Stimulated activated CD4-positive, alpha-beta T cell treated with anti-CD3 and anti-CD28 coated beads, Interleukin-1b, Interleukin-23, amount 100 ng/mL, for 1 hour (primary cell): ENCODE measurements at places on chromosomes 12 and 14.

DNA sequence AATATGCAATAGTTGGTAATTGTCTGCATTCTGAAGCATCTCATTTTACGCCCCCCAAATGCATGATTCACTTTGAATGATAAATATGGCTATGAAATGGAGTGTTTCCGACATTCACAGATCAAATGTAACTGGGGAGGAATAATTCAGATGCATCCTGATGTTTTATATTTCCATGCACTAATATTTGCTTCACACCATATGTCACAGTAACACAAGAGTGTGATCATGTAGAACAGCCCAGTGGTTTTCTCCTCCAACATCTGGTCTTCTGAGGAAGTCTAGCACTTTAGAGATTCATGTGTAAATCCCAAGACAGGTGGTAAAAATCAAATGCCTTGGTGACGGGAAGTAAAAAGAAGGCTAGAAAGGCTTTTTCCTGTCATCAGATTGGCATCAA, 273.1 kb downstream of the DIO2 start:
- no peak for DNase-seq

DNA sequence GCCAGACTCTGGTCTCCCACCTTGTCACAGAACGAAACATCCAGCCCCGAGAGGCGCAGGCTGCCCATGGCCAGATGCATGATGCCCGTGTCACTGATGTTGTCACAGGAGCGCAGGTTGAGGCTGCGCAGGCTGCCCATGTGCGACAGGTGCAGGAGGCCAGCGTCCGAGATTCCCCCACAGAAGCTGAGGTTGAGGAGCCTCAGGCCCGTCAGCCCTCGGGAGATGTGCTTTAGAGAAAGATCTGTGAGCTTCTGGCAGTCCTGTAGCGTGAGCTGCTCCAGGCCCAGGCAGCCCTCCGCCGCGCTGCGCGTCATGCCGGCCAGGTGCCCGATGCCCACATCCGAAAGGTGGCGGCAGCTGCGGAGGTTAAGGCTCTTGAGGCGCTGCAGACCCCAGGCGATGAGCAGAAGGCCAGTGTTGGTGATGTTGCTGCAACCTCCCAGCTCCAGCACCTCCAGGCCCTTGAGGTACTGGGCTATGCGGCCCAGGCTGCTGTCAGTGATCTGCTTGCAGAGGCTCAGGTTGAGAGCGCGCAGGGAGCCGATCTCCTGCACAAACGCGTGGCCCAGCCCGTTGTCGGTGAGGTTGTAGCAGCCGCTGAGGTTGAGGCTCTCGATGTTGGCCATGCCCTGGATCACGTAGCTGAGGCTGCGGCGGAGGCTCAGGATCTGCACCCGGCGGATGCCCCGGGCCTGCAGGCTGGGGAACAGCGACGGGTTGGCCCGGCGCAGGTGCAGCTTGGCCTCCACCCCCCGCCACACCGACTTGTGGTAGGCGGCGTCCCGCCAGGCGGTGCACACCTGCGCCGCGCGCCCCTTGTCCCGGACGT, 991 bp downstream of the FBXL14 start:
- DNase-seq, result no peak

DNA sequence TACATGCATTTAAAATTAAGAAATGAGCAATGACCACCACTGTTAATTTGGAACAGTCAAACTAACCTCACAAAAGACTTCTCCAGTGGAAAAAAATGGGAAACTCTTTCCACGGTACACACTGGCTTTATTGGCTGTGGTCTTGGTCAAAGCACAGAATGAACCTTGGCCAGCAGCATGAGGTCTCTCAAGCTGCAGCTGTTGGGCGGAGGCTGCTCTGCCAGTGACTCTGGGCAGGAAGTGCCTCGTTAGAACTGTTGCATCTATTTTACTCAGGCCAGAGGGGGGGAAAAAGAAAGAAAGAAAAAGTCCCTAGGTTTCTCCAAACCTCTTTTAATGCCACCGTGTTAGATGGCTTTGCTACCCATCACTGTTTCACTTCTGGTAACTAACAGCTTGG, 279.8 kb upstream of the DIO2 start:
- no peak for DNase-seq

GRCh38 chr12:21666722-21667121, 9.1 kb upstream of the LDHB start:
- no peak for DNase-seq

DNA sequence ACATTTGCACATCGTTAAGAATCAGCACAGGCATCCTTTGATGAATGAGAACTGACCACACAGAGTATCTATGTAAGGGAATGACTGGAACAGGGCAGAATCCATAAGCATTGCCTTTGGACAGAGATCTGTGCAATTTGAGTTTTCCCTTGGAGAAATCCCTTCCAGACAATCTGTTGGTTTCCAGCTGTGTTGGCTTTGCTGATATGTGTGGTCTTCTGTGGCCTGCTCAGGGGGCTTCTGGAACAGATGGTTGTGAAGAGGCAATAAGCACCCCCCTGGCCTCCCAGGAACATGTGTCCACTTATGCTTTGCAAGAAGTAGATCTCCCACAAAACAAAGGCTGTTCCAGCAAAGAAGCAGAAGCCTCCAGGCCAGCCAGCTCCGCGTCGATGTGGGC, 111.4 kb upstream of the TMEM132C start:
- no peak for DNase-seq

GRCh38 chr14:70655110-70655826, 13.6 kb downstream of the TTC9 start:
- peak; percentile 34 for DNase-seq

DNA sequence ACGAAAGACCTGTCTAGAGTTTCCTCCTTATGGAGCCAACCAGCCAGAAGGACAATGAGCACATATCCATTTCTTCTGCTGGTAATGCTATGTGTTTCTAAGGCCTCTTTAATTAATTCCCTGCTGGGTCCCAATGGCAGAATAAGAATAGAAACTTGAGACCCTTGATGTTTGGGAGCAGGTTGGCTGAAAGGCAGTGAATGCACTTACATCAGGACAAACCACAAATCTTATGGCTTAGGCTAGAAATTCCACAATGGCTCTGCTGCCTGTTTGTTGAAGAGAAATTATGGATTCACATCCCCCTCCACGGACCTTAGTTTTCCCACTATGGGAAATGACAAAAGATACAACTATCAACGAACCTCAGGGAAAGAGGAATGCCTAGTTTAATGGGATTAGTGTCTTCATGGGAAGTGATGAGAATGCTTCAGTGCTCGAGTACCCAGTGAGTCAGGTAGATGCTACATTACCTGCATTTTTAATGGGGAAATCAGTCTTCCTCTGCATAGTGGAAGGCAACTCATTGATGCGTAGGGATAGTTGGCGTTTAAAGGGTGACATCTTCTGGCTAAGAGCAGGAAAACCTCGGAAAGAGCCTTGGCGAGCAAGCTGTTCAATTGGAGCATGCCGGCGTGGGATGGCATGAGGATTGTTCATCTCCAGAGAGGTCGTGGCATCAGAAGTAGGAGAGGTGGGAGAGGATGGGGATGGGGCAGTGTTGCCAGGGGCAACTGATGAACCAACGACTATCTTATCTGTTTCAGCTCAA, 46.5 kb downstream of the PAPLN start:
- no peak for DNase-seq

GRCh38 chr12:131618303-131618658, 92.6 kb upstream of the SFSWAP start:
- no peak for DNase-seq

DNA sequence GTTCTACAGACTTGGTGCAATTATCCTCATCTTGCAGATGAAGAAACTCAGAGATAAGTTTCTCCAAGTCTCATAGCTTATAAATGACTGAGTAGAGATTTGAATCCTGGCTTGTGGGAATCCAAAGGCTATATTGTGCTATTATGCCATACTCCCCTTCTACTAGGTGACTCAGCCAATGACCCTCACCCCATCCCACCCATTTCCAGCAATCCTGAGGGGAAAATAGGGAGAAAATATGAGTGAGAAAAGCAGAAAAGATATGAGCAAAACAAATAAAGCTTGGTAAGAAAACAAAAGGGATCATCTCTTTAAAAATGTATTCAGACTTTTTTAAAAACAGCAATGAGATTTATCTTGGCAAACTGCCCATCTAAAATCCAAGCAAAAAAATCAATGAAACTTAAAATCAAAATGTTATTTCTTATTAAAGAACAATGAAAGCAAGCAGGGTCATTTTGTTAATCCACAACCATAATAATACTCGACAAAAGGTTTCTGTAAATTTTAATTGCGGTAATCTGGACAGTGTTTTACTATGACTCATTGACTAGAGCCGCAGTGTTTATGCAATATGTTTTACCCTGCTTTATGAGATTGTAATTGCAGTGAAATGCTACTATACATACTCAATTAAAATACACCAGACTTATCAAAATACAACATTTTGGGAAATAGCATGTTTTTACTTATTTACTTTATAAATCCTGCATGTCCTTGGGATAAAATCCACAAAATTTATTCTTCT, 13.1 kb upstream of the LGR5 start:
- DNase-seq, result no peak

DNA sequence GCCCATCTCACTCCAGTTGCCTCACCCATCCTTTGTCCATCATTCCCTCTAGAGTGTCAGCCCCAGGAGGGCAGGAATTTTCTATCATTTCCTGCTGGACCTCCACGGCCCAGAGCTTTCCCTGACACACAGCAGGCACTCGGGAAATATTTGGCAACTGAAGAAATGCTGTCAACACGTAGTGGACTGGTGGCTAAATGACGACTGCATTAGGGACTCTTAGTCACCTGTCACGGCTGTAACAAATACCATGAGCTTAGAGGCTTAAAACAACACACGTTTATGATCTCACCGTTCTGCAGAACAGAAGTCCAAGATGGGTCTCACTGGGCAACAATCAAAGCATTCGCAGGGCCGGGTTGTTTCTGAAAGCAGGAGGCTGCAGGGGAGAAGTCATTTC, 91.3 kb downstream of the PHETA1 start:
- no peak for DNase-seq

GRCh38 chr12:79776111-79776510, 85.3 kb upstream of the PAWR start:
- DNase-seq, result no peak

GRCh38 chr12:1533602-1534304, 60.6 kb downstream of the FBXL14 start:
- DNase-seq, result no peak

DNA sequence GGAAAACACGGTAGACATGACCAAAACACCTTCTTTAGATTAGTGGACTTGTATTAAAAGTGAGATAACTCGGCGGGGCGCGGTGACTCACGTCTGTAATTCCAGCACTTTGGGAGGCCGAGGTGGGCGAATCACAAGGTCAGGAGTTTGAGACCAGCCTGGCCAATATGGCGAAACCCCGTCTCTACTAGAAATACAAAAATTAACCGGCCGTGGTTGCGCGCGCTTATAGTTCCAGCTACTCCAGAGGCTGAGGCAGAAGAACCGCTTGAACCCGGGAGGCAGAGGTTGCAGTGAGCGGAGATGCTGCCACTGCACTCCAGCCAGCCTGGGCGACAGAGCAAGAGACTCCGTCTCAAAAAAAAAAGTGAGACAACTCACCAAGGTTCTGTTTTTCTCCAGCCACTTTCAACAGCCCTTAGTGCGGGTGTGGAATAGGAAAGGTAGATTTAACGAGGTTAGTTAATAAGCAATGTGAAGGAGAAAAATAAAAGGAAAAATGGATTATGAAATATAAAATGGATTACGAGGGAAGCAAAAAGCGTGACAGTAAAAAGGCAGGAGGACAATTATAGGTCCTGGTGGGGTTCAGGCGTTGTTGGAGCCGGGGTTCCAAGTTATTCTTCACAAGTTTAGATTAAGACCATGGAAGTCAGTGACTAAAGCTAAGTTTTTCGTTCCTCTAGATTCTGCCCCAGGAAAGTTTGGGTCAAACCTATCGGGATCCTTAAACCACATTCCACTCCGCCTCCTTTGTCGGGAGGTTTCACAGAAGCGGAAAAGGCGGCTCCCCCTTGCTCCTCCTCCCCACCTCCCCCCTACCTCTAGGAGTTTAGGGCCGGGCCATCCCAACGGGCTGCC, 534 bp downstream of the PPP2R3C start:
- DNase-seq, result no peak

DNA sequence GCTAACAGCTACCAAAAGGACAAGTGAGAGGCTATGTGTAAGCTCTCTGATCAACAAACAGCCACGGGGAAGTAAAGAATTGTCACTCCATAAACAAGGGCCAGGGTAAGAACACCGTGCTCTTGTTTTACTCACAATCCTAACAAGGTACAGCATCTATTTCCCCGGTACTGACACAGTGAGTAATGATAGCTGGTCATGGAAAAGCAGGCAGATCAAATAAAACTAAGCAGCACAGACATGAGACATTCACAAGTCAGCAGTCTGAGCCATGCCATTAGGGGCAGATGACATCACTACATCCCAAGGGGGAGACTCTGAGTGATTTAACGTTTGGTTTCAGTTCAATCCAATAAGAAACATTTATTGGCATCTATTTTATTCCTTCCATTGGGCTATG, 54.4 kb downstream of the ARL6IP4 start:
- DNase-seq, result no peak

DNA sequence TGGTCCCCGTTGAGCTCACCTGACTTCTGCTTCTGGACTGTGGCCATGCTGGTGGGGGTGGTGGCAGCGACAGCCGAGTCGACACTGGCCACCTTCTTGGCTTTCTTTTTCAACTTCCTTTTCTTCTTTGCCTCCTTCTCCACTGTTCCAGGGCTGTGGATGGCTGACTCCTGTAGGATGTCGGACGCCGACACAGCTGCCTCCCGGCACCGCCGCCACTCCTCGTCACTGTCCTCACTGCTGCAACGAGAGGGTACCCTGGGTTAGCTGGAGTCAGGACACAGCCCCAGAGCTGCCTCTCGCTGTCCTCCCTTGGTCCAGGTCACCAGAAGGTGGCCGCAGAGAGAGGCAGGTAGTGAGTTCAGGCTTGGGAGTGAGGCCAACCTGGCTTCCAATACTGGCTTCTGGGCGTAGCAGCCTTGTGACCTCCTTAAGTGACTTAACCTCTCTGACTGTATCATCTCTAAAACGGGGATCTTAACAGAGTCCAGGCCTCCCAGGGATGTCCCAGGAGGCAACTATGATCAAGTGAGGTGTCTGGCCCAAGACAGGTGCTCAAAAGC, 12.0 kb downstream of the C12orf43 start:
- no peak for DNase-seq

GRCh38 chr14:31430634-31431264, 10.4 kb upstream of the HEATR5A start:
- DNase-seq, result no peak

GRCh38 chr12:51475543-51475942, 50.9 kb downstream of the SLC4A8 start:
- no peak for DNase-seq

- DNase-seq, result no peak
Observed at GRCh38 chr12:6310771-6311610, 509 bp downstream of the PLEKHG6 start.

DNA sequence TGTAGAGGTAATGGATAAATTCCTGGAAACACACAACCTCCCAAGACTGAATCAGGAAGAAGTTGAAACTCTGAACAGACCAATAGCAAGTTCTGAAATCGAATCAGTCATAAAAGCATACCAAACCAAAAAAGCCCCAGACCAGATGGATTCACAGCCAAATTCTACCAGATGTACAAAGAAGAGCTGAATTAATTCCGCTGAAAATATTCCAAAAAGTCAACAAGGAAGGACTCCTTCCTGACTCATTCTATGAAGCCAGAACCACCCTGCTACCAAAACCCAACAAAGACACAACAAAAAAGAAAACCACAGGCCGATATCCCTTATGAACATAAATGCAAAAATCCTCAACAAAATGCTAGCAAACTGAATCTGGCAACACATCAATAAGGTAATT, 81.5 kb downstream of the SLC38A4 start:
- no peak for DNase-seq

GRCh38 chr12:28939427-28939826, 209.7 kb upstream of the FAR2 start:
- no peak for DNase-seq
